Tongue (tissue), 3 donors: ENCODE measurements at places on chromosomes 6 and 20.

DNA sequence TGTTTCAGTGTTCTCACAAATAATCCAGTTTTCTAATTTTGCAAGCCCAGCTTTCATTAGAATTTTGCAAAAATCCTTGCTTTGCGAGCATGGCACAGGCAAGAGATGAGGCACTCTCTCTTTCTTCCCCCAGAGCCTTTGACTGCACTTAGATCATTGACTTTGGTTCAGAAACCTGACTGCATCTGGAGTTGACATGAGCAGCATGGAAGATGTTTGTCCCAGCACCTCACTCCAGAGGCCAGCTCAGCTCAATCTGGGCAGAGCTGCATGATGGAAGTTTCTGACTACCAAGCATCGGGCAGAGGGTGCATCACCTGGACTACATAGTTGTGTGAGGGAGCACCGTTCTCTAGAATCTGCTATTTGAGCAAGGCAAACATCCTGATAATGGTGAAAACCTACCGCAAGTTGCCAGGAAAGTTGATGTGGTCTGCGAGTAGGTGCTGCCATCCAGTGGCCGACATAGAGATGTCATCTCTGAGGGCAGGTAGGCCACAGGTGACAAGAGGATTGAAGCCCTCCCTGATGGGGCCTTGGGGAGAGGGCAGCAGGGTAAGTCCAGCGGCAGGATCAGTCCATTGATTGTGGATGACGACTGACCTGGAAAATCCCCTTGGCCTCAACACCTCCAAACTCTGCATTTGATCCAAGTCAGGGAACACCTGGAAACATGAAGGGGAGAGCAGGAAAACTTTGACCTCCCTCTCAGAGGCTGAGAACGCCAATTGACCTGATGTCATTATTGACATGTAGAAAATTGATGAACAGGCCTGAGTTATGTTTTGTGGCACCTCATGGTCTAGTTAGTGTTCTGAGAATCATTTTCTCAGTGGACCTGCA lies 3.8 kb upstream of the LPA start:
- no peak for DNase-seq

- no peak for DNase-seq
These were observed 45.1 kb downstream of the BCAS1 start for GRCh38 chr20:54025251-54025771.

DNA sequence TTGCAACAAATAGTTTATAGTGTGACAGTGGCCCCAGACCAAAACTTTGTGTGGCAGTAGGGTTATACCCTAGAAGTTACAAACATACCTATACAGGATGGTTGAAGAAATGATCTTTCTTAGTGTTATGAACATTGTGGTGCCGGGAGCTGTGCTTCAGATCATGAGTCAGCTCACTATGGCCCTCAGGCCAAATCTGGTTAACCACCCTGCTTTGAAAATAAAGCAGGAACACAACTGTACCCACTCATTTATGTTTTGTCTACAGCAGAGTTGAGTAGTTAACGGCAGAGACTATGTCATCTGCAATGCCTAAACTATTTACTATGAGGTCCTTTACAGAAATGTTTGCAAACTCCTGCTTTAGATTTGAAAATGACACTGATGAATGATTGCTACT lies 24.3 kb downstream of the AKAP7 start:
- no peak for DNase-seq

DNA sequence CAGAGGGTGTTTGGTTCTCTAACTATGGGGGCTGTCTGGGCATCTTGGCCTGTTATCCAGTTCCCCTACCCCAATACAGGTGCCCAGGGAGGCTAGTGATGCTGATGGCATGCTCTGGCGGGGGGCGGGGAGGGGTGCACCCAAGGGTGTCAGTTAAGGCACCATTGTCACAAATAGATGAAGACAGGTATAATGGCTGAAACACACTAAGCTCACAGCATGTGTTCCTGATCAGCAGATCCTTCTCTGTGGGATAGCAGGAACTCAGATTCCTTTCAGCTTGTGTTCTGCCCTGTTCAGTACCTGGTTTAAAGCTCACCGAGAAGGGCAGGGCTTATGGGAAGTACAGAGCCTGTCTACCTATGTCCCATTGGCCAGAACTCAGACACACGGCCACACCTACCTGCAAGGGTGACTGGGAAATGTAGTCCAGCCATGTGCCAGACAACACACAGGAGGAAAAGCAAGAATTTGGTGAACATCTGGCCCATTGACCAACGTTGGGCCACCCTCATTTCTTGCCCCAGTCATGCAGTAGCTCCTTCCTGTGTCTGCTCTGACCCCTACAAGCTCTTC lies 3.4 kb upstream of the RSPO4 start:
- DNase-seq = no peak

DNA sequence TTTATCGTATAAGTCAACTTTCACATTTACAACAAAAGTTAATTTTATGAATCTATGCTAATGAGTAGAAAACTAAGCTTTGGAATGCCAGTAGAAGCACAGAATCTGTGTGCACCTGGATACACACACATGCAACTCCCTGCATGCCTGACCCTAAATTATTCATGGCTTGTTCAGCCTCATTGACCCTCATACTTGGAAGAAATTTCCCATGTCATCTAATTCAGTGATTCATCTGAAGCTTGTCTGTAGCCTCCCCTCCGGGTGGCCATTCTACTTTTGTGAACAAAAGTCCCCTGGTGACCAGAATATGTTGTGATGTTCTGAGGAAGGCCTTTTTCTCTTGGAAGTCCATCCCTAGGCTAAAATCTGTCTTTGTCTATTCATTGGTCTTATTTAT lies 1078.4 kb downstream of the KIF16B start:
- no peak for DNase-seq
